Renal cortical epithelial cell (primary cell): ENCODE measurements at places on chromosomes 13 and 19. TPM values are rescaled to one million over a fixed set of nuclear protein-coding genes. Genes with fewer than 3 reads are reported as not detected.

DNA sequence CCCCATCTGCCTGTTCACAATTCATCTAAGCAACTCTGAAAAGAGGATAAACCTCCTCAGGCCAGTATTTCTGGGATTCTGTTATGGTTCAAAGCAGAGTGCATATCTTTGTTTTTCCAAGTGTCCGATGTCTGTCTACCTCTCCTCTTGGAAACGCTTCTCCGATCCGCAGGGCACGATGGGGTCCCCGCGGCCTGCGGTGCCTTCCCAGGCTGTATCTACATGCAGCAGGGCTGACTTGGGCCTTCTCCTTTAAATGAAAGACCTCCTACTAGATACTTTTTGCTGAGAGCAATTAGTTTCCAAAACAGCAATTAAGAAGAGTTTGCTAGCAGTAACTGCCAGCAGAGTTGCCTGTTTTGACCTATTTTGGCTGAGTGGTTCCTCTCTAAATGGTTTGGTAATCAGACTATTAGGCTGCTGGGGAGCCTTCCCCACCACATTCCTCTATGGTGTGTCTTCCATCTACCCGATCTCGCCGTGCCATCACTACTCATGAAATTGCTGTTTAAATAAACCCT is 23.5 kb downstream of the COL4A2 start:
- peak; percentile 69 for DNase-seq

- DNase-seq: no peak
Measured at GRCh38 chr19:44627631-44628030, 14.3 kb downstream of the IGSF23 start.

DNA sequence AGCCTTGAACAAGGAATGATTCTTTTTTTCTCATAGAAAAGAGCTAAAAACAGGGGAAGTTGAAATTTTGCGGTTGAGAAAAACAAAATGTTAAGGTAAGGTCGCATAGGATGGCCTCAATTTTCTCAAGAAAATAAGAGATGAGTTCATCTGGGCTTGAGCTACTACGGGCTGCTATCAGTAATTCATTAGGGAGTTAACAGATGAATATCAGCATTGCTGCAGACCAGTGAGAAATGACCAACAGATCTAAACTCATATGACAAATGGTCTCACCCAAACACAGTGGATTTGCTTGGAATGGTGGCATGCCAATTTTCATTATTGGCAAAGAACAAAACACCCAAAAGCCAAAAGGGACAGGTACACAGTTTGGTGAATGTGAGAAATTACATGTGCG is 56.6 kb downstream of the GPC6 start:
- no peak for DNase-seq

GPALPP1 gene
- 22.1 and 32.5 TPM in 2 replicates for total RNA-seq
